ENCODE measurements at places on chromosomes 16 and 17.
A peak's percentile ranks its signal among the peaks of the same experiment; 100 is the strongest.

GRCh38 chr17:43774304-43775250 is 4.2 kb downstream of the DUSP3 start:
- no peak for DNase-seq

GRCh38 chr16:88888461-88889387 is 22.3 kb upstream of the PABPN1L start:
- no peak for DNase-seq

DNA sequence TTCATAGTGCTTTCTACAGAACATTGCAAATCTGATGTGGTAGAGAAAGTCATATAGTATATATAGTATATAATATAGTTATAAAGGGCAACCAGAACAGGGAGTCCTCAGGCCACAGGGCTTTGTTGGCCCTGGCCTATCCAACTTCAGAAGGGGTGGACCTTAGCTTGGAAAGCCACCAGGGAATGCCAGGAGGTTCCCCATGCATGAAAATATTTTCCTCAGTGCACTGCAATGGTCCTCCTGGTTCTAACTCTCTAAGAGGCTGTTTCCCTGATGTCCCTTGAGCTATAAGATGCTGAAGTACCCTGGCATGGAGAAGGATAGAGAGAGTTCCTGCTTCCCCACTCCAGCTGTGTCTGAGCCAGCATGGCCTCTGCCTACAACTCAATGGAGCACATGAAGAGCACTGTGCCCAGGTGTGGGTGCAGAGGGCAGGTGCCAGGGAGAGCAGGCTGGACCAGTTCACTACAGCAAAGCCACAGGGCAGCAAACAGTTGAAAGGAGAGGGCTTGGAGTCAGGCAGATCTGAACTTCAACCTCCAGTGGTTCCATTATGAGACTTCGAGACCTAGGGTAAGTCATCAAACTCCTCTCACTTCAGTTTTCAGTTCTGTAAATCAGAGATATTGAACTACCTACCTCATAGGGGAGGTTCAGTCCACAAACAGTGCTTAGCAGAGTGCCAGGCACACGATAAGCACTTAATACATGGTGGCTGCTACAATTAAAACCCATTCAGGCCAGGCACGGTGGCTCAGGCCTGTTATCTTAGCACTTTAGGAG is 183.1 kb downstream of the SALL1 start:
- no peak for DNase-seq

- DNase-seq: no peak
These were observed 17.9 kb downstream of the GPR142 start for GRCh38 chr17:74385201-74385600.

DNA sequence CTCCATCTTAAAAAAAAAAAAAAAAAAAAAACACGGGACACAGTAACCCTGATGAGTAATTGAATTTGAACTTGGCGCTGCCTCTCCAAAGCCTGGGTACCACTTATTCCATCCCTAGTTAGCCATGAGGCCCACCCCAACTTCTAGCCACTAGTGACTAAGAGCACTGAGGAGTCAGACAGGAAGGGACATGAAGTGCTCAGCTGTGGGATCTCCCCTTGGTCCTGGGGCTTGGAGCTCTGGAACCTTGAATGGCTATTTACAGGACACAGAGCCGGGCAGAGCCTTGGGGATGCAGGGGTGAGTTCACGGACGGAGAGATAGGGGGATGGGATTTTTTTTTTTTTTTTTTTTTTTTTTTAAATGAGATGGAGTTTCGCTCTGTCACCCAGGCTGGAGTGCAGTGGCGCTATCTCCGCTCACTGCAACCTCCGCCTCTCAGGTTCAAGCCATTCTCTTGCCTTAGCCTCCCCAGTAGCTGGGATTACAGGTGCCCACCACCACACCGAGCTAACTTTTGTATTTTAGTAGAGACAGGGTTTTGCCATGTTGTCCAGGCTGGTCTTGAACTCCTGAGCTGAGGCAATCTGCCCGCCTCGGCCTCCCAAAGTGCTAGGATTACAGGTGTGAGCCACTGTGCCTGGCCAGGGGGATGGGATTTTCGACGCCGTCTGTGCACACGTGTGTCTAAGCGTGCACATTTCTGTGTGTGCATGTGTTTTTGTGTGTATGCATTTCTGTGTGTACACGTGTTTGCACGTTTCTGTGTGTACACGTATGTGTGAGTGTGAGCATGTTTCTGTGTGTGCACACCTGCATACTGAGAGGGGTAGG is 20.4 kb upstream of the CIBAR2 start:
- no peak for DNase-seq

- DNase-seq: no peak
These were observed 11.4 kb downstream of the MYL4 start for GRCh38 chr17:47220531-47220999.

GRCh38 chr17:46719891-46720290 is 98.6 kb downstream of the WNT3 start:
- DNase-seq: no peak

DNA sequence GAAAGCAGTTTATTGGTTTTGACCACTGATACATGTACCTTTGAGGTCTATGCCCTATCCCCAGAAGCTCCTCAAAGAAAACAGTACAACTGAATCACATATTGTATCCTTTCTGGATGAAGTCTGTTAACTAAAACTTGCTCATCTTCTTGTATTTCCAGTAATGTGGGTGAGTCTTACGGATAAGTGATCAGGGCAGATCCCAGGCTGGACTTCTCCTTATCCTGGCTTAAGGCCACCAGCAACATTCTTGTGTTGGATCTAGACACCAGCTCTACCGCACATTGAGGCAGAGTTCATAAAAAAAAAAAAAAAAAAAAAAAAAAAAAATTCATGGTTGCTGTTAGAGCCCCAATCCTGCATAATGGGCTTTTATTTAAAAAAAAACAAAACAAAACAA is 536.7 kb upstream of the HSBP1 start:
- DNase-seq: no peak

DNA sequence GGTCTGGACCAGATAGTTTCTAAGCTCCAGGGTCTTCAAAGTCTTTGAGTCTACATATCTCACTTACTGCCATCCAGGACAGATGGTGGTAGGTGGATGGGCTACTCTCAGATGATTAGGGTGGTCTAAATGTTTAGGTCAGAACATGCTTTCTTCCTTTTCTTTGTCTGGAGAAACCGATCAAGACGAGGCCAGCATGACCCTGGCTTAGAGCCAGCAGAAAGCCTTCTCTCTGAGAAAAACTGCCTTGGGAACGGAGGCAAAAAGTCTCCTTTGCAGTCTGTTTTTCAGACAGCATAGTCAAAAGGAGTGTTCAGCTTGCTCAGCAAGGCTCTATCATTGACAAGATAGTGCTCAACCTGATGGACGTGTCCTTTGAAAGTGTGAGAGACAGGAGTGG is 48.8 kb downstream of the SPACA3 start:
- DNase-seq: no peak

- no peak for DNase-seq
These were observed 16.7 kb downstream of the ZBTB4 start for GRCh38 chr17:7462474-7463371.

DNA sequence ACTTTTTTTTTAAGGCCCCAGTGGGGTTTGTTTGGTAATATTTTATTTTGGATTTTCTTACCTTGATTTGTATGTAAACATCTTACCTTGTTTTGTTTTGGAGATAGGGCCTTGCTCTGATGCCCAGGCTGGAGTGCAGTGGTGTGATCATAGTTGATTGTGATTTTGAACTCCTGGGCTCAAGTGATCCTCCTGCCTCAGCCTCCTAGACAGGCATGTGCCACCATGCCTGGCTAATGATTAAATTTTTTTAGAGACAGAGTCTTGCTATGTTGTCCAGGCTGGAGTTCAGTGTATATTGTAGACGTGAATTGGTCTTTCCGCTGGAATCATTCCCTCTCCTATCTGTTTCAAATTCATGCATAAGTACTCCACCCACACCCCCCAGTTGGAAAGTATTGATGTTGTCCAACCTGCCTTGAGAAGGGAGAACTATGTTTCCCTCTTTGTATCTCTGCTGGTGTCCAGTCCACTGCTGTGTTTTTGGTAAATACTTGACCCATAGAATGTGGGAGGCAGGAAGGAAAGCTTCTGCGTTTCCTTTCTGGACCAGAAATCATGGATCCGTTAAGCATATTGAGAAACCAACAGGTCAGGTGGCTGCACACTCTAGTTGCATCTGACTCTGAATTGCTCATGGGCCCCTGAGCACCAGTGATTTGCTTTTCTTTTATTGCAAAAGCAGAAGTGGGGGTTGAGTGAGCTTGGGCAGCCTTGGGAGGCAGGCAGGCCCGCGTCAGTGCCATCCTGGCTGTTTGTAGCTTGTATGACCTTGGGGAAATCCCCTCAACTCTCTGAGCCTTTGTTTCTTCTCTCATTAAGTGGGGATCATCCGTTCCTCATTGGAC is 25.0 kb downstream of the RMI2 start:
- DNase-seq: no peak

- DNase-seq: no peak
These were observed 517.0 kb downstream of the CDH13 start for GRCh38 chr16:83143788-83144187.

DNA sequence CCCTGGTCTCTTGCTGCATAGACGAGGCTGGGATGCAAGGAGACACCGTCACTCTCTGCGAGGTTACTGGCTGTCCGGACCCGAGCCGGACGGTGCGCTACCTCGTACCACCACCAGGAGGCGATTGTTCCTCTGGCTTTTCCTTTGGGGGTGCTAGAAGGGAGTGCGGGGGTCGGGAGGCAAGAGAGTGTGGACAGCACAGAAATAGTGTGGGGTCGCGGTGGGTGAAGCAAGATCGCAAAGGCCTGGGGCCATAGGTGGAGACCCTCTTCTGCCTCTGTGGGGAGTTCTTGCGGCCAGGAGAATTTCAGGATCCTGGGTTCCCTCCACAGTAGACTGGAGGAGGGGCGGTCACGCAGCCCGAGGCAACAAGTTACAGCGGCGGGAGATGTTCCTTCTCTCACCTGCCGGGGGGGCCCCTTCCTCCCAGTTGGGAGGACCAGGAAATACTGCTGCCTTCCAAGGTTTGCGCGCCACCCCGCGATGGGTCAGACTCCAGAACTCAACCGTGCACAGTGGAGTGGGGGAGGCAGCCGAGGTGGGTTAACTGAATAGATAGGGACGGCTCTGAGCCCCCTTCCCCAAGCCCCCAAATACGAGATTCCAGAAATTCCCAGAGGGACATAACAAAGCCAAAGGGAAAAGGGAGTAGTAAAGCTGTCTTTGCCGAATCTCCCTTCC is 6.9 kb downstream of the PHOSPHO1 start:
- DNase-seq: peak; percentile 57

DNA sequence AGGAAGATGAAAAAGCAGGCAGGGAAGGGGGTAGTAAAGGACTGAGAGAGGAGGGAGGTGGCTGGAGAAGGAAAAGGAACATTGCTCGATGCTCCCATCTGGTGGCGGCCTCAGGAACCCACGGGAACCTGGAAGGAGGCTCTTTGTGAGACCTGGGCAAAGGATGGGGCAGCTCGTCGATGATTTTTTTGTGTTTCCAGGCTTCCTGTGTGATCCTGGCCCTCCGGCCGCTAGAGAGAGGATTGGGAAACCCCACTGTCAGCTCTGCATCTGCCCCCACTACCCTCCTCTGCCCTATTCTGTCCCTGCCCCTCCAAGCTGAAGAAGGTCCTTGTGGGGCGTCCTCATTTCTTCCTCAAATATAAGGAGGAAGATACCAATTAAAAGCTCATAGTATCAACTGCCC is 6.6 kb downstream of the WFIKKN2 start:
- DNase-seq: peak; percentile 39

DNA sequence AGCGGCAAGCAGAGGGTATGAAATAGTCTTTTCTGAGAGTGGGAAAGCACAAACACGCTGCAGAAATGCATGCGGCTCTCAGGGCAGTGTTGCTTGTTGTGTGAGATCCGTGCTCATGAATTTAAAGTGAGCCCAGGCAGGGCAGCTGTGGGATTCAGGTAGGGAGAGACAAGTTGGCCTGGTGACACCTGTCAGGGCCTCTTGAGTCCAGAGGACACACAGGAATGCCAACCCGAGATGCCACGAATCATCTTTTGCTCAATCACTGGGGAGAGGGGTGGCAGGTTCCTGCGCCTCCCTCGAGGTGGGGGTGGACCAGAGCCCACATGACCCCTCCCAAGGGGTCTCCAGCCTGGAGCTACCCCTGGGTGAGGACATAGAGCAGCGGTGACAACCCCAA is 211.9 kb downstream of the GSG1L start:
- no peak for DNase-seq

GRCh38 chr17:841313-841712 is 59.2 kb downstream of the MRM3 start:
- no peak for DNase-seq

DNA sequence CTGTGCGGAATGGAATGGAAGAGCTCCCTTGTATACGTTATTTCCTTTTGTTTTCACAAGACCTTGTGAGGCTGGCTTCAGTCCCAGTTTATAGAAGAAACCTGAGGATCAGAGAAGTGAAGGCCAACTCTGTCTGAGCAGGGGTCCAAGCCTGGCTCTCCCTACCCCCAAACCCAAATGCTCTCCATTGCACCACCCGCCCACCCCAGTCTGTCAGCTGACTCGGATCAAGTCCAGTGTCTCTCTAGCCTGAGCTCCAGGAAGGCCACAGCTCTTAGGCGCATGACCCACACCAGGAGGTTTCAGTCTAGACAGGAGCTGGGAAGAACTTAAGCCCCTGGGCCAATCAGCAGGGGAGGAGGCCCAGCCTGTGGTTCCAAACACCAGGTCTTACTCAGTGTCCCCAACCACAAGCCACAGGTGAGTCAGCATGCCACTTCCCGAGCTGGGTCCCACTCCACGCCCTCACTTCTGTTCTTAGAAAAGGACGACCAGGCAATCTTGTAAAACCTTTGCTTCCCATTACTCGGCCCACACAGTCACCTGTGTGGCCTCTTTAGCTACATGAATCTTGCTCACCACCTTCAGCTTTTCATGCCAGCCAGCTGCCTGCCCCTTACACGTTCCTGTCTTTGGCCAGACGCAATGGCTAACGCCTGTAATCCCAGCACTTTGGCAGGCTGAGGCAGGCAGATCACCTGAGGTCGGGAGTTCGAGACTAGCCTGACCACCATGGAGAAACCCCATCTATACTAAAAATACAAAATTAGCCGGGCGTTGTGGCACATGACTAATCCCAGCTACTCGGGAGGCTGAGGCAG is 27.8 kb downstream of the TK2 start:
- peak; percentile 54 for DNase-seq

DNA sequence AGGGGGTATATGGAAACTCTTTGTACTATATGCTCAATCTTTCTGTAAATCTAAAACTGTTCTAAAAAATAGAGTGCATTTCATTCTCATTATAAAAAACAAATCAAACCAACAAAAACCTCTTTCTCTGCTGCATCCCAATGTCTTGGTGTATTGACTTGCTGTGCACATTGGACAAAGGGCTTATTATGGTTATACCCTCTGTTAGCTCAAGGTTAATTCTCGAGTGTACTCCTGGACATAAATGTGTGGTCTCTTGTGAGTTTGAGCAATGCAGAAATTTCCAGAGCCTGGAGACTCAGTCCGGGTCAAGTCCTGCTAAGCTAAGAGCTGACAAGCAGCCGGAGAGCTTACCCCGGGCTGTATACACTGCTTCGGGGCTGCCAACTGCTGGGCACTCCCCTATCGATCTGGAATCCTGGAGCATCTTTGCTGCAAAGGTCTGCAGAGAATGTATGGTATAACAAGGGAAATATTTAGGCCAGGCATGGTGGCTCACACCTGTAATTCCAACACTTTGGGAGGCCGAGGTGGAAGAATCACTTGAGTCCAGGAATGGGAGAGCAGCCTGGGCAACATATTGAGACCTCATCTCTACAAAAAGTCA is 66.2 kb upstream of the BRD7 start:
- no peak for DNase-seq
